ENCODE measurements at places on chromosomes 1 and 21. TPM values are rescaled to one million over a fixed set of nuclear protein-coding genes. Genes with fewer than 3 reads are reported as not detected.
A peak's percentile ranks its signal among the peaks of the same experiment; 100 is the strongest.

GRCh38 chr1:210516697-210517459, 188.2 kb downstream of the HHAT start:
- no peak for ATAC-seq

- ATAC-seq, result no peak
Observed at GRCh38 chr1:158154501-158154900, 26.2 kb upstream of the CD1D start.

GRCh38 chr1:14921057-14921456, 232.5 kb upstream of the TMEM51 start:
- ATAC-seq, result no peak

DNA sequence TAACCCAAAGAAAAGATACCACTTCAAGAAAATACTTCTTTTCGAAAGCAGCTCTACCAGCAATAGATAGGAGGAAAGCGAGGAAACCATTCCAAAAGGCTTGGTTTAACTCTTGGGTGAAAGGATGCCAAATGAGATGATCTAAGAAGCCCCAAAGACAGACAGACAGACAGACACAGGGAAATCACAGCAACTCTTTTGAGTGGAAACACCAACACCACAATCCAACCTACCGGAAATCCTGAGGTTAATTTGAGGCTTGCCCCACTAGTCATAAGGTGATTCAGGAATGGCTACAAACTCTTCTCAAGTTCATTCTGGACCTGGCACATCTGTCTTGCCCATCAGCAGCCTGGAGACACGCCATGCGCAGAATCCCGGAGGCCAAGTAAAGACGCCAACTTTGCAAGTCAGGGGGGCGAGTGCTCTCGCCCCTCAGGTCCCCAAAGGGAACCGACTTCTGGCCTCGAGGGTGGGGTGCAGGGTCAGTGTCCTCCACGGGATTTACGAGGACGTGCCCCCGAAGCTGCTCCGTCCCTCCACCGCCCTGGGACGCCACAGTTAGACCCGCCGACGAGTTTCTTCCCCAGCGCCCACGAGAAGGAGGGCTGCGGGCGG, 778 bp downstream of the EVI5 start:
- peak; percentile 76 for ATAC-seq

DNA sequence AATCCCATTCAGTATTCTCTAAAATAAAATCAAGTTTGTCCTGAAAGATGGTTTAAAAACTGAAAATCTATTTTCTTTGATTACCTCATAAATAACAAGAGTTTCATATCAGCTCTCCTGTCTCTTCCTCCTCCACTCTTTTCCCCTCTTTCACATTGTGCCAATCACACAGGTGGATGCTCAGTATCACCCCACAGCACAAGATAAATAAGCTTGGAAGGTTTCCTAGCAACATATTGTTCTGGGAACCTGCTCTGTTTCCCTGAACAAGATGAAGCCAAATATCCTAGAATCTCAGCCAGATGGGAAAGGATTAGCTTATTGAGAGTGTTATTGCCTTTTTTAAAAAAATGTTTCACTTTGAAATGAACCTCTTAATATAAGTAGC, 45.7 kb upstream of the CACYBP start:
- ATAC-seq, result no peak

DNA sequence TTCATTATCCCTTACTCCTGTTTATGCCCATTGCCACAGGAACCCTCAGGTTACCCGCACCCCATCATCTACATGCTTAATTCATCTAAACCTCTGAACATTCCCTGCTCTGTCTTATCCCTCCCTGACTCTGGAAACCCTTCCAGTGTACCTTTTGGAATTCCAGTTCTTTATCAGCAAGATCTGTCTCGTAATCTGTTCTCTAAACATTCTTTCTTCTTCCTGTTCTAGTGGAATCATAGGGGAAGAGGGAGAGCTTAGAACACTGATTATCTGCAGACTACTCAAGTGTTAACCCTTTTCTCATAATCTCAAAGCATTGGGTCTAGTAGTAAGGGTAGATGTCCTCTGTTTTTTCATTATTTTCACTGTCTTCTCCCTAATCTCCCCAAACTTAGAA, 159.8 kb downstream of the PIK3R3 start:
- ATAC-seq, result no peak

- ATAC-seq, result peak; percentile 39
Observed at GRCh38 chr1:67597336-67597735, 87.7 kb upstream of the GADD45A start.

DNA sequence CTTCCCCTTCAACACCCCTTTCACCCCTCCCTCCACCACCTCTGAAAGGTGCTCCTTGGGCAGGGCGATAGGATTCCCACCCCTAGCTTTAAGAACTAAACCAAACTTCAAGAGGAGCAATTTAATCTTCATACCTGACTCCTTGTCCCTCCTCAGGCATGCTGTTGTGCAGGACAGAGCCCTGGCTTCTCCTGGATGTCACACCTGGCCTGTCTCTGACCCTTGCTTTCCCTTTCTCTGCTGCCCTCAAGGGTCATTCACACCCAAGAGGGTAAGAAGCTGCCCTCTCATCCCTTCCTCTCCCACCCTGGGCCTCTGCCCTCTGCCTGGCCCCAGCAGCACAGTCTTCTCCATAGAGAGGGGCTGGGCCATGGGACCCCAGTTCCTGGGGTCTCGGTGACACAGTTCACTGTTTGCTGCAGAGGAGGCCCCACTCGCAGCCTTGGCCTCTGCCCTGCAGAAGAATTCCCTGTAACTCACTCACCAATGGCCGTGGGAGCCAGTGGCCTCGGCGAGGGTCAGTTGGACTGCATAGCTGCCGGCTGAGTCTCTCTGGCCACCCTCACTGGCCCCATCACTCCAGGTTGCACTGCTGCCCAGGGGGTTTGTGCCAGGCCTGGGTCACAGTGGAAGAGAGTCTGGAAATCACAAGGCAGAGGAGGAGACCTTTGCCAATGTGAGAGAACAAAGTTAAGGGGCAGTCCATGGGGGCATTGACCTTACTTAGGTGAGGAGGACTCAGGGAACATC, 28.4 kb upstream of the LHX4 start:
- no peak for ATAC-seq

GRCh38 chr1:78286686-78287085, 204.1 kb upstream of the PTGFR start:
- no peak for ATAC-seq

DNA sequence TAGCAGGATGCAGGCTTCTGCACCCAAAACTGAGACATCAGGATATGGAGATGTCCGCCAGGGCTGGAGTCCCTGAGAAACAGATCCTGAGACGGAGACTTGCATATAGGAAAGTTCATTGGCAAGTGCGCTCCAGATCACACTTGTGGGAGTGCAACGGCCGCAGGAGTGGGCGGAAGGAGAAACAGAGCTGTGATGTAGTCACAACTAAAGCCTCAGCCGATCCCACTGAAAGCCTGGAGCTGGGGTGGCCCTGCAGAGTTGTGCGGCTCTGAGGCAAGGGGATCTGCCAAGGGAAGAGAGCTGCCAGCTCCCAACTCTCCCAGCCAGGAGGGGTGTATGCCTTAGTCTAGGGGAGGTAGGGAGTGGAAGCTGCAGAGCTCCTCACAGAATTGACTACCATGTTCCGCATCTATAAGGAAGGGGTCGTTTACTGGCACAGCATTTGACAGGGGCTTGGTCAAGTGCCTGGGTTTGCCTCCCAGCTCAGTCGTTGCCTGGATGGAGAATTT, 42.1 kb upstream of the PLA2G2C start:
- ATAC-seq, result no peak

DNA sequence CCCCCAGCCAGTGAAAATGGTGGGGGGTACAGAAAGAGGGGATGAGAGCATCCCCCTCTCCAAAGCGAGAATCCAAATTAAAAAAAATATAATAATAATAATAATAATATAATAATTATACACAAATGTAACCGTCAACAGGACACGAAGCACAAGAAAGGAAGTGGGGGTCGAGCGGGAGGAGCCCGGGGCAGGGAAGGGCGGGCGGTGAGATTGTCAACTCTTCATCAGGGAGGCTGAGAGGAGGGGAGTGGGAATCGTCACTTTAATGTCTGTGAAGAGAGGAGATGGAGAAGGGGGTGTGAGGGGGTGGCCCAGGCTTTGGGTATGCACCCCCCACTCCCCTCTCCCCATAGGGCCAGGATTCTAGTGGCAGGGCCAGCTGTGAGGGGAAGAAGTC, 33.2 kb downstream of the MEF2D start:
- no peak for ATAC-seq

DNA sequence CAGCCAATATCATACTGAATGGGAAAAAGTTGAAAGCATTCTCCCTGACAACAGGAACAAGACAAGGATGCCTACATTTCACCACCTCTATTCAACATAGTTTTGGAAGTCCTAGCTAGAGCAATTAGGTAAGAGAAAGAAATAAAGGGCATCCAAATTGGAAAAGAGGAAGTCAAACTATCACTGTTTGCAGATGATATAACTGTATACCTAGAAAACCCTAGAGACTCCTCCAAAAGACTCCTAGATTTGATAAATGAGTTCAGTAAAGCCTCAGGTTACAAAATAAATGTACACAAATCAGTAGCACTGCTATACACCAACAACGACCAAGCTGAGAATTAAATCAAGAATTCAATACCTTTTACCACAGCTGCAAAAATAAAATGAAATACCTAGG, 171.3 kb upstream of the HP1BP3 start:
- ATAC-seq, result no peak

GRCh38 chr1:37807220-37807554, 403 bp upstream of the C1orf122 start:
- no peak for ATAC-seq

GRCh38 chr1:229209386-229209785, 61.5 kb upstream of the RAB4A start:
- peak; percentile 76 for ATAC-seq

- ATAC-seq, result no peak
Observed at GRCh38 chr1:82064691-82065090, 264.0 kb downstream of the ADGRL2 start.

GRCh38 chr1:207801819-207802218, 50.0 kb downstream of the CD46 start:
- ATAC-seq, result no peak

DNA sequence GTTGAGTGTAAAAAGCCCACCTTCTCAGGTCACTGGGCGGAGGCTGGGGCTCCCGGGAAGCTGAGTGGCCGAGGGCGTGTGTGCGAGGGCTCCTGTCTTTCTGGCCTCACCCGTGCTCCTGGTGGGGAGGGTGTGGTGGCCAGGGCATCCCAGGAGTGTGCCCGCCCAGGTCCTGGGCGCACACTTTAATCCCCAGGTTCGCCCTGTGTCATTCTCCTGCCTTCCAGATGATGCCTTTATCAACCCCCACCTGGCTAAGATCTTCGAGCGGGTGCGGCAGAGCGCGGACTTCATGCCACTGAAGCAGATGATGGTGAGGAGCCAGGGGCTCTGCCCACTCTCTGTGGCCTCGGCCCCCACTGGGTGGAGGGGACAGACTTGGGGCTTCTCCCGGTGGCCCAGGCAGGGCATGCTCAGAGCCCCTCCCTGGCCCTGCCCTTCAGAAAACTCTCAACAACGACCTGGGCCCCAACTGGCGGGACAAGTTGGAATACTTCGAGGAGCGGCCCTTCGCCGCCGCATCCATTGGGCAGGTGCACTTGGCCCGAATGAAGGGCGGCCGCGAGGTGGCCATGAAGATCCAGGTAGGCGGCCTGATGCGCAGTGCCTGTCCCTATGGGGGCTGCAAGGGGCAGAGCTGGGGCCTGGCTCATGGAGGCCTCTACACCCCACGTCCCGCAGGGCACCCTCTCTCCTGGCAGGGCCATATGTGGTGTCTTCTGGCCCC, 42.5 kb downstream of the COQ8A start:
- no peak for ATAC-seq

- peak; percentile 24 for ATAC-seq
Observed at GRCh38 chr1:36327421-36328087, 4.1 kb upstream of the EVA1B start.

GRCh38 chr21:36044056-36044455, 16.3 kb downstream of the SETD4 start:
- ATAC-seq, result no peak

- no peak for ATAC-seq
Observed at GRCh38 chr21:21547368-21547953, 549.3 kb downstream of the NCAM2 start.

- no peak for ATAC-seq
Observed at GRCh38 chr1:231383159-231383860, 38.8 kb downstream of the EGLN1 start.

DNA sequence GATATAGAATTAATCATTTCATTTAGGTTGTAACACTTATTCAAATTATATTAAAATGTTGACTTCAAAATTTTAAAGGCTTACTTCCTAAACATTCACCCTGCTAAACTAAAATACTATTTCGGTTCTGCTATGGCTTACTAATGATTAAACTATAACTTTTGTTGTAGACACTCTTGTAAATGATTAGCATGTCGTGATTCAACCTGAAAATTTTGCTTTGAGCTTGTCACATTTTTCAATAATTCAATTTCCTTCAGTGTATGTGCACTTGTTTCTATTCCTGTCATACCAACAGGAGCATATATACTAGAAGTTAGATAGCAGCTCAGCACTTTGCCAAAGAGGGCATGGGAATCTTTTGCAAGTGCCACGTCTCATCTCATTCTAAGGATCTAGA, 1018.8 kb downstream of the AMY1C start:
- no peak for ATAC-seq

DNA sequence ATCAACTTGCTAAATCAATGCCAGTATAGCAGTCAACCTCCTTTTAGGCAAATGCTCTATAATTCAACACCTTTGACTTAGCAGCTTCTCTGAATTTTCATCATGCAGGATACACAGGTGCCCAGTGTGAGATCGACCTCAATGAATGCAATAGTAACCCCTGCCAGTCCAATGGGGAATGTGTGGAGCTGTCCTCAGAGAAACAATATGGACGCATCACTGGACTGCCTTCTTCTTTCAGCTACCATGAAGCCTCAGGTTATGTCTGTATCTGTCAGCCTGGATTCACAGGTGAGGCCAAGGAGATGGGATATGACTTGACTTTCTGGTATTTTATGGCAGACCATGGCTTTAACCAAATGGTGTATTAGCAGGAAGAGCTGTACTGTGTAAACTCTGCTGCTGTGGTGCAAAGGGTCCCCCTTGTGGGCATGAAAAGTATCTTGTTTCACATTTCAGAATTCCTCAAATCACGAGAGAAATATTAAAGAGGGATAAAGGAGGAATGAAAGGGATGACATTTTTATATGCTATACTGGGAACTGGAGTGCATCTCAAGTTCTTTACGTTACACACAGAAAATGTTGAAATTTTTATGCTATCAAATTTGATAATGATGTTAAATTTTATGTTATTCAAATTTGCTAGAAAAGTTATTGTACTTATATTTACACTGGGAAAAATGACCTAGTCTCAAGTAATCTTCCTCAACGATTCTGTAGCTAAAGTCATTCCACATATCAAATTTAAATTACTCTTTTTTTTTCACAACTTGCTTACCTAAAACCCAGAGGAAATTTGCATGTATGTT, 88.9 kb downstream of the CRB1 start:
- ATAC-seq, result peak; percentile 52

- peak; percentile 74 for ATAC-seq
Observed at GRCh38 chr21:44865561-44866280, 7.8 kb downstream of the PTTG1IP start.

- peak; percentile 68 for ATAC-seq
Observed at GRCh38 chr1:26288311-26288941, 8.5 kb downstream of the SH3BGRL3 start.

- ATAC-seq, result no peak
Observed at GRCh38 chr1:84434081-84434769, 35.9 kb downstream of the DNASE2B start.

PPP1R12B gene
- 21.6 TPM for total RNA-seq

SDC3 gene
- not detected for total RNA-seq

NEK2 gene
- 31.6 TPM for total RNA-seq

SH3BGR gene
- 3.4 TPM for total RNA-seq

PLA2G4A gene
- 0.22 TPM for total RNA-seq

LRRC3 gene
- total RNA-seq, result 3.5 TPM

SYCP1 gene
- not detected for total RNA-seq

UBXN10 gene
- 0.63 TPM for total RNA-seq

GRIK3 gene
- total RNA-seq, result not detected

CD34 gene
- total RNA-seq, result 0.24 TPM

SERINC2 gene
- 0.13 TPM for total RNA-seq

Measured in activated T-helper 17 cell treated with anti-CD3 and anti-CD28 coated beads, Interleukin-2, amount 50 U/mL, for 72 hours (primary cell).